ENCODE measurements at places on chromosomes 11 and 22. TPM values are rescaled to one million over a fixed set of nuclear protein-coding genes. Genes with fewer than 3 reads are reported as not detected.

TPH1 gene
- 0.08 TPM for polyA plus RNA-seq

DNA sequence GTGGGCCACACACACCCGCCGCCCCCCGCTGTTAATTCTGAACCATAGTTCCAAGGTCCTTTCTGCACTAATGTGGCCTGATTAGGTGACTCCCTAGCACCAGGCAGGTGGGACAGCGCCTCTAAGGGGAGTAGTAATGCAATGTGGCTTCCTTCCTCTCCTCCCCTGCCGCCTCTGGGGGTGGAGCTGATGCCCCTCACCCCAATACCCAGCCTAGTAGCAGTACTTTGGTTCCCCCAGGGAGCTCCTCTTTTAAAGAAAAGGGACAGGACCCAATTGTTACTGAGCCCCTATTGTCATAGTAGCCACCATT lies 14.4 kb downstream of the RTN4RL2 start:
- no peak for DNase-seq
- H3K27ac ChIP-seq, result no peak overlapping the region
- H3K36me3 ChIP-seq, result no peaks in the 10 kb centered on the region
- no peaks in the 10 kb centered on the region for H3K4me1 ChIP-seq

- H3K4me1 ChIP-seq, result peaks cover 29% of the 10 kb centered on the region
Measured at GRCh38 chr11:67158221-67158620, 39.2 kb downstream of the KDM2A start.

- peaks cover 26% of the 10 kb centered on the region for H3K4me1 ChIP-seq
- H3K4me3 ChIP-seq, result peak overlapping the region; percentile 92
- H3K27ac ChIP-seq, result peak overlapping the region; percentile 99
- peaks cover 59% of the 10 kb centered on the region for H3K36me3 ChIP-seq
Measured at GRCh38 chr11:65500387-65501185, 1.7 kb downstream of the MALAT1 start.

BIK gene
- not detected for polyA plus RNA-seq

- H3K27ac ChIP-seq, result peak overlapping the region; percentile 94
- peaks cover 12% of the 10 kb centered on the region for H3K4me1 ChIP-seq
- H3K4me3 ChIP-seq, result no peak overlapping the region
- H3K27me3 ChIP-seq, result no peaks in the 10 kb centered on the region
- no peak for DNase-seq
Measured at GRCh38 chr11:2702771-2703362, 3.1 kb upstream of the KCNQ1OT1 start.
